ENCODE measurements at places on chromosomes 5 and 9.

- no peak for DNase-seq
Measured at GRCh38 chr5:68376935-68377334, 161.4 kb downstream of the PIK3R1 start.

- DNase-seq, result no peak
Measured at GRCh38 chr9:3857091-3857490, 331.3 kb upstream of the RFX3 start.

- no peak for DNase-seq
Measured at GRCh38 chr9:13990331-13990730, 323.6 kb downstream of the NFIB start.

DNA sequence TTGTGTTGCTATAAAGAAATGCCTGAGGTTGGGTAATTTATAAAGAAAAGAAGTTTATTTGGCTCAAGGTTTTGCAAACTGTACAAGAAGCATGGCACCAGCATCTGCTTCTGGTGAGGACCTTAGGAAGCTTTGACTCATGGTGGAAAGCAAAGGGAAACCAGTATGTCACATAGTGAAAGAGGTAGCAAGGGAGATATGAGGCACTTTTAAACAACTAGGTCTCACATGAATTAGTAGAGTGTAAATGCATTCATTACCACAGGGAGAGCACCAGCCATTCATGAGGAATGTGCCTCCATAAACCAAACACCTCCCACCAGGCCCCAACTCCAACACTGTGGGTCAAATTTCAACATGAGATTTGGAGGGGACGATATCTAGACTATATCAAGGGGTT, 40.8 kb downstream of the OR2Y1 start:
- DNase-seq, result no peak

DNA sequence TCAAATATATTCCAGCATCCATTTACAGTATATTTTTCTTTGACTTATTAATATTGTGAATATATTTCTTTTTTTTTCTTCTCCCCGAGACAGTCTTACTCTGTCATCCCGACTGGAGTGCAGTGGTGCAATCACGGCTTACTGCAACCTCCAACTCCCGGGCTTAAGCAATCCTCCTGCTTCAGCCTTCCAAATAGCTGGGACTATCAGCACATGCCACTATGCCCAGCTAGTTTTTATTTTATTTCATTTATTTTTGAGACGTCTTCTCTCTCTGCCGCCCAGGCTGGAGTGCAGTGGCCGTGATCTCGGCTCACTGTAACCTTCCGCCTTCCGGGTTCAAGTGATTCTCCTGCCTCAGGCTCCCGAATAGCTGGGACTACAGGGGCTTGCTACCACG, 7.4 kb upstream of the GLIPR2 start:
- DNase-seq, result no peak

DNA sequence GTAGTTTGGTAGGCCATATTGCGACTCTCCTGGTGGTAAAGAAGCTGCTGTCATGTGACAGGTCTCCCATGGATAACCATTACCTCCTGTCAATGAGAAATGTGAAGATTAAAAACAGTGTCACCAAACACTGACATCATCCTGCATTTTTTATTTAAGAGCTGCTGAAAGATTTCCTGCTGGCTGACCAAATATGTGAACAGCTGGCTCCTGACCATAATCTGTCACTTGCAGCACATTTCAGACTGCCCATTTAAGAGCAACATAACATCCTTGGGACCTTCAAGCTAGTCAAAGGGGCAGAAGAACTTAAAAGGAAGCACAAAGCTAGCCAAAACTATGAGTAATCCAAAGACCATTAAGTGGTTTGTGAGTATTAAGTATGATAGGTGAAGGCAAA, 288.0 kb downstream of the IZUMO3 start:
- DNase-seq, result no peak

GRCh38 chr5:77599679-77600078, 38.8 kb downstream of the OTP start:
- no peak for DNase-seq

- peak; percentile 98 for DNase-seq
Measured at GRCh38 chr5:153629027-153629895, 138.8 kb downstream of the GRIA1 start.

DNA sequence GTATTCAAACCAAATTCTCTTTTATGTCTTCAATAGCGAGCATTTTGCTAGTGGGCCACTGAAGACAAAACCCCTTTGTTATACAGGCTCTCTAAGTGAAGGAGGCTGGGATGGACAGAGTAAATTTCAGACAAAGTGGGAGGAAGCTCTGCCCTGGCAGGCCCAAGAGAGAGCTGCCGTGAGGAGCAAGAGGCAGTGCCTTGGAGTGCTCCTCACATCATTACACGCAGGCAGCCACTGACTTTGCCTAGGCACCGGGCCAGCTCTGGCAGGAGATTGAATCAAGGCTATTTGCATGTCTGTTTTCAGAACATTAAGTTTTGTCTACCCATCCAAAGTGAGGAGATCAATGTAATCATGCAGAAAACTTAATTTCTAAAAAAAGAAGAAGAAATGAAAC, 167.7 kb downstream of the CCDC192 start:
- no peak for DNase-seq

DNA sequence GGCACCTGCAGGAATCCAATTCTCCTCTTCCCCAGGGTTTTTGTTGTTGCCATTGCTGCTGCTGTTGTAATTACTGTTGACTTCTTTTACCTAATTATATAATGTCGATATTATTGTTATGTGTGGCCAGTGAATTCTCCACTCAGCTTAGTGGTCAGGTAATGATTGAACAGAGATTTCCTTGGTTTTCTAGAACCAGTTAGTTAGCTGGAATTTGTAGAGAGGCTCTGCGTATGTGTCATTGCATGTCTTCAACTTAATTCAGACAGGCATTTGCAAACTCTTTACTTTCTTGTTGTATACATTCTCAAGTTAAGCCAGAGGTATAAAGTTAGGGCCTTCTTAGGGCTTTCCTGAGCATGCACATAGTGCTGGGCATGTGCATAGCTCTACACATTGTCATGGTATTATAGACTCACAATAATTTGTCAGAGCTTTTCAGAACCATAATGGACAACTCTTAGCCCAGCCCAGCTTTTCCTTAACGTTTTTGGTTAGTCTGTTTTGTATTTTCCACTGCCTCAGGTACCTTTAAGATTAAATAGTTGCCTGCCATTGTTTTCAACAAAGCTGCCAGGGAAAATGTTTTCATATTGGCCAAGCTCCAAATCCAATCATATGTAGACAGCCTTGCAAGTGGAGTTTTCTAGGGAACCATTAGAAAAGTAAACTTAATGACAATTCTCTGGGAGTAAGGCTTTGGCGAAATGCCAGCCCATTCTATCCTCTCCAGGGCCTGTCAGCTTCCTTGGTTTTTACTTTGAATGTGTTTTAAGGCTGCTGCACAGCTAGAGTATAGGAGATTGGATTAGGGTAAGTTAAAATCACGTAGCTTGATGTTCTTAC, 68.1 kb downstream of the UBE2R2 start:
- peak; percentile 17 for DNase-seq

GRCh38 chr5:7474821-7475403, 79.0 kb downstream of the ADCY2 start:
- no peak for DNase-seq

All from ELR (cell line).